ENCODE measurements at places on chromosomes 2 and 18. TPM values are rescaled to one million over a fixed set of nuclear protein-coding genes. Genes with fewer than 3 reads are reported as not detected.

GRCh38 chr18:58247363-58247834 is 203.4 kb downstream of the NEDD4L start:
- DNase-seq: peak; percentile 48

DNA sequence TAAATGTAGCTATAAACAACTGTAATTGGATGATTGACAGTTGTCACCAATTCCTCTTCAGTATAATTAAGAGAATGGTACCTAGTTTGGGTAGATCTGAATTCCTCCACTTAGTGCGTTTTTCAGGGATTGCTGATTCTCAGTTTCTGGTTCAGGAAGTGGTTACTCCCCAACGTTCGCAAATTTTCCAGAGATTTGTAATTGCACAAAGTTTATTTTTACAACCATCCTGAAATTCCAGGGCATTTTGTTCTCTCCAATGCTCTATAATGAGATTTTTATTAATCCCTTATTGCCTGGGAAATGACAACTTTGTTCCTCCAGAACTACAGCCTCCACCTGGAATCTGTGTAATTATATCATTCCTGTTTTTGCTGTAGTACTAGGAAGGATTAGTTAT is 710.6 kb upstream of the ZEB2 start:
- DNase-seq: no peak

Gene ADAM17
- 56.6 TPM for polyA plus RNA-seq

Gene TANC1
- polyA plus RNA-seq: 64.8 TPM
